ENCODE measurements at places on chromosomes 3 and 15.

DNA sequence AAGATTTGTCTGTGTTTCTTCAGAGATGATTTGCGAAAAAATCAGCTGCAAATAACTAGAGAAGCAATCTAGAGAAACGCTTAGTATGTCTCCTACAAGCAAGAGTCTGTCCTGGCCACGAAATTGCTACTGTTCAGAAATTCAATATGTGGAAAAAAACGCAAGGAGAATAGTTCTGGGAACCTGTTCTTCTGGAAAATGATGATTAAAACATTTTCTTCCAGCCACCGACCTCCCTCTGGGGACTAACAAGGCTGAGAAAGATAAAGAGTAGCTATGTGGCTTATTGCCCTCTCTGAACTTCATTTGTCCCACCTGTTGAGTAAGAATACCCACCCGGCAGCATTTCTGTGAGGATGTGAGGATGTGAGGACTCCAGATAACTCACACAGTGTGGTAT, 31.6 kb downstream of the SNTN start:
- no peak for DNase-seq

GRCh38 chr3:46928282-46928681, 48.3 kb downstream of the CCDC12 start:
- DNase-seq, result no peak

DNA sequence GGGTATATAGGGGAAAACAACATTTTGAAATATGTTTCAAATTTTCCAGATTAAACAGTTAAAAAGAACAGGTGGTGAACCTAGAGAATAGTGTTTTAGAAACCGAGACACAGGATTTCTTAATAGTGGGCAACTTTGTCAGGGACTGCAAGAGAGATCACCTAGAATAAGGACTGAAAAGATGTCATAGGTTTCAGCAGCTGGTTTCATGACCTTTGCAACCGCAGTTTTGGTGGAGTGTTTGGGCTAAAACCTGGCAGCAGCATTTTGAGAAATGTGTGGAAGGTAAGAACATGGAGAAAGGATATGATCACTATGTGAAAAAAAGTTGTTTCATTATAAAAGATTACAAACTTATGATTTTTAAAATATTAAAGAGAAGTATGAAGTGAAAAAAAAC, 34.9 kb downstream of the PRKCI start:
- DNase-seq, result no peak

DNA sequence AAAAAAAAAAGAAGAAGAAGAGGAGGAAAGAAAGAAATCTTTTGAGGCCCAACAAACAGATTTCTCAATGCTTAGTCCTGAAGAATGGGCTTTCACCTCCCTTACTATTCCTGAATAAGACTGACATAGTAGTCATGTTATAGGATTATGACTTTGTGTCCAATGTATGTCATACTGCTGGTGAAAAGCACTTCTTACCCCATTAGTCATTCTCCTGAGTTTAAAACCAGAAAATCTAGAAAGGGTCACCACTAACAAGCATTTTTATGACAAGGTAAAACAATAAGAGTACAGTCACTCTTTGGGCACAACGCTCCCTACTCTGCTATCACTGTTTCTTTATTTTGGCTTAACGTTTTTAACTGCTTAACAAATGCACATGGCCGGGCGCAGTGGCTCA, 88.2 kb downstream of the IGSF11 start:
- DNase-seq, result no peak

DNA sequence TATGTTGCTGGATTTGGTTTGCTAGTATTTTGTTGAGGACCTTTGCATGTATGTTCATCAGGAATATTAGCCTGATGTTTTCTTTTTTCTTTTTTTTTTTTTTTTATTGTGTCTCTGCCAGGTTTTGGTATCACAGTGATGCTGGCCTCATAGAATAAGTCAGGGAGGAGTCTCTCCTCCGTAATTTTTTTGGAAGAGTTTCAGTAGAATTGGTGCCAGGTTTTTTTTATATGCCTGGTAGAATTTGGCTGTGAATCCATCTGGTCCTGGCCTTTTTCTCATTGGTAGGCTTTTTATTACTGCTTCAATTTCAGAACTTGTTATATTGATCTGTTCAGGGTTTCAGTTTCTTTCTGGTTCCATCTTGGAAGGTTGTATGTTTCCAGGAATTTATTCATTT, 165.8 kb downstream of the VPS8 start:
- no peak for DNase-seq

GRCh38 chr3:29466442-29466841, 185.6 kb downstream of the RBMS3 start:
- no peak for DNase-seq

DNA sequence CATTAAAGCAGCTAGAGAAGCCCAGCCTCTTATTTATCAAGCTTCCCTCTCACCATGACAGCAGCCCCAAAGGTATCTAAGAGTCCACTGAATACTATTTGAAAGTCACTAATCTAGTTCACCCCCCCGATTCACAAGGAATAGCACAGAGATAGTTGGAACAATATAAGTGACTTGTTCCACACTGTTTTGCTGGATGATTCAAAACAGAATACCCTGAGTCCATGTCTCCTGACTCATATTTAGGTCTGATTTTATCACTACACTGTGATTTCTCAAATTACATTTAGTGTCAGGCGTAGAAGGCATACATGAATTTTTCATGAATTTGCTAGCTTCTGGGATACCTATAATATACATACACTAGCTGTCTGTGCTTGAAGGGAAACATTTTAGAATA, 18.7 kb upstream of the EOGT start:
- no peak for DNase-seq

GRCh38 chr3:151395806-151396205, 11.3 kb upstream of the P2RY12 start:
- no peak for DNase-seq

DNA sequence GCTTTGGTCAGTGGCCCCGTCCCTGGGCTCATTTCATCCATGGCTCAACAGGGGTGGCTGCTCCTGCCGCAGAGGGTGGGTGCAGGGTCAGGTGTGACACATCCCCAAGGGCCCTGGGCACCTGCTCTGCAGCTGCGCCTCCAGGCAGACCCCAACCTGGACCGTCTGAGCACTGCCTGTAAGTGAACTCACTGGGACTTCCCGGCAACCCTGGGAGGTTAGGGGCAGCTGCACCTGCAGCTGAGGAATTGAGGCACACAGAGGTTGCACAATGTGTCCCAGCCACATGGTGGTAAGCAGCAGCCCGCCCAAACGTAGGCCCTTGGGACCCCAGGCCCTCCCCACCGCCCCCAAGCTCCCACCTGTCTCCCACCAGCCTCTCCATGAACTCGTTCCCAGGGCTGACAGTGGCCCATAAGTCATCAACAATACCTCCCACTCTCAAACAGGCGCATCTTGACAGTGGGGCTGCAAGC, 55.1 kb downstream of the PLXNA1 start:
- DNase-seq, result no peak

DNA sequence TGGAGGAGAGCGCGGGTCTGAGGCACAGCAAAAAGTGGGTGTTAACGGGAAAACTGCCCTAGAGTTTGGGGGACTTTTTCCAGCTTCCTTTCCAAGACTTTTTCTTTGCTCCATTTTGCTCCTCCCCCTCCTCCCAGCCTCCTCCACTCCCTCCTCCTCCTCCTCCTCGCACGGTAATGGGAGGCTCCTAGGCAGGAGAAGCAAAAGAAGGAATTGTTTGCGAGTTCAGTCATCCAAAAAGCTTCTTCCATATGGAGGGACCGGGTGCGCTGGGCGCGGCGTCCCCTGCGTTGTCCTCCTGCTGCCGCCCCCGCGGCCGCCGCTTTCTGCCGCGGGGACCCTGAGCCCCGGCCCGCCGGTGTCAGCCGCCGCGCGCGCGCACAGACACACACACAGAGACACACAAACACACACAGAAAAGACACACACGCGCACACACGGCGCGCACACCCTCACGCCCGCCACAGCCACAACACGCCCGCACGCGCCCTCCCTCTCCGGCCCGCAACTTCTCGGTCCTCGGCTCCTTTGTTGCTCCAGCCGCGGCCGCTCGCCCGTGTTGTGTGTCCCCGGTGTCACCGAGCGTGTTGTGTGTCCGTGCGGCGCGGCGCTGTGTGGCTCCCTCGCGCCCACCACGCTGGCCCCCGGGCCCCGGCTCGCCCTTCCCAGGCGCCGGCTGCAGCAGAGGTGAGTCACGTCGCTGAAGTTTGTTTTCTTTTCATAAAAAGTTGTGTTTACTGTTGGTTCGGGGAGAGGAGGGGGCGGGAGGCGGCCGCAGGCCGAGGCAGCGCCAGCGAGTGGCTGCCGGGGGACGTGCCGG, at the start of gene BOC:
BOC (plus strand) TSS at position 228 of the 820 bp plus-strand sequence. CDS start 38,246 bp downstream, outside the sequence.
- peak; percentile 65 for DNase-seq

DNA sequence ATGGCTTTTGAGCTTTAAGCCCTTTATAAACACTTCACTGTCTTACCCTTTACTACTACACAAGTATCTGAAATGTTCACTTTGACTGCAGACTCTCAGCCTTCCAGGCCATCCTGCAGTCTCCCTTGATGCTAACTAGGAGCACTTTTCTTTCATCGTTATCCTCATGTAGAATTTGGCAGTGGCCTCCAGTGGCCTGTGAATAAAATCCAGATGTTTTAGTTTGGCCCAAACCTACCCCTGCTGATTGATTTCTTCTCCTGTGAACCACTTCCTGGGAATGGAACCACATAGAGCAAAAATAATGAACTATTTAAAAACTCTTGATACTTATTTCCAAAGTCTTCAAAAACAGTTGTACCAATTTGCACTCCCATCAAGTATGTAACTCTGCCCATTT, 271.9 kb downstream of the FEZF2 start:
- no peak for DNase-seq
